Mucosa of gallbladder (tissue), 1 donor: ENCODE measurements at places on chromosomes 2 and 18.

- no peak for DNase-seq
Measured at GRCh38 chr18:32937066-32937465, 164.2 kb upstream of the KLHL14 start.

DNA sequence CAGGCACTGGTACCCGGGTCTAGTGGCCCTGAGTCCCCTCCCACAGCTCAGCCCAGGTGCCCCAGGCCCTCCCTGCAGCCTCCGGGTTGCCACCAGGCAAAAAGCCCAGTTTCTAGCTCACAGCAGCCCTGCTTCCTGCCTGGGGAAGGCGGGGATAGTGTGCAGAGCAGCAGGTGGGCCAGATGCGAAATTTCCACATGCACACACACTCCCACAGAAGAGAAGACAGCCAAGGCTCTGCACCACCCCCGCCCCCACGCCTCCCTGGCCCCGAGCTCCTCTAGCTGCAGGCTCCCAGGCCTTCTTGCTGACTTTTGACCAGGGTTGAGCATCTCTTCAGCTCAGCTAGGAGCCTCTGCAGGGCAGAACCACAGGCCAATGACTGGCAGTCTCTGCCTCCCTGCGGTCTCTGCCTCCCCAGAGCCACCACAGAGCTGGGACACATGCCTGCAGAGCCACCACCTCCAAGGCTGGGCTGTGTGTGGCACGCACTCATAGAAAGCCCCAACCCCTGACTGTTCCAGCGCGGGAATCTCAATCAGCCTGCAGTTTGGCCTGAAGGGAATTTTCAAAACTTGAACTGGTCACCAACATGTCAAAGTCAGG, 7.2 kb downstream of the SLC66A2 start:
- DNase-seq, result no peak

DNA sequence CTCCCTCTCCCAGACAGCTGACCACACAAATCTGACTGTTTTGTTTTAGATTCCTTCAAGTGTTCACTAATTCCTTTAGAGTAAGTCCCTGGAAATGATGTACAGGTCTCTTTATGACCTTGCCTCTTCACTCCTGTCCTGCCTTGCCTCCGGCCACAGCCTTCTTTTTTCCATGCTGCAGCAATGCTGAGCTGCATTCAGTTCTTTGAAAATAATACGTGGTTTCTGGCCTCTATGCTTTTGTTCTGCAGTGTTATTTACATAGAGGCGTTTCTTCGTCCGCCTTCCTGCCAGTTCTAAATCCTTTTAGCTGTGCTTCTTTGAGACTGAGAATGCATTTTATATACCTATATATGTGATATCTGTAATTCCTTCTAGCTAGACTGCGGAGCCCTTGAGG, 87.2 kb downstream of the PPP1R1C start:
- DNase-seq, result no peak

- DNase-seq, result no peak
Measured at GRCh38 chr2:106332054-106332453, 136.2 kb downstream of the RGPD3 start.

- DNase-seq, result no peak
Measured at GRCh38 chr18:38313831-38314230, 748.2 kb upstream of the CELF4 start.

DNA sequence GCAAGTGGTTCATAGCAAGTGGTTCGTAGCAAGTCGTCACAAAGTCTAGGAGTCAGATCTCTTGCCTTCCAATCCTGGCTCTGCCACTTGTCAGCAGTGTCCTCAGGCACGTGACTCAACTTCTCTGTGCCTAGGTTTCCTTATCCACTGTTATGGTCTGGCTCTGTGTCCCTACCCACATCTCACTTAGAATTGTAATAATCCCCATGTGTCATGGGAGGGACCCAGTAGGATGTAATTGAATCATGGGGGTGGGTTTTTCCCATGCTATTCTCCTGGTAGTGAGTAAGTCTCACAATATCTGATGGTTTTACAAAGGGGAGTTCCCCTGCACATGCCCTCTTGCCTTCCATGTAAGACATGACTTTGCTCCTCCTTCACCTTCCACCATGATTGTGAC, 51.8 kb upstream of the AP1S3 start:
- no peak for DNase-seq
